ENCODE measurements at places on chromosomes 2 and 18.

- no peak for DNase-seq
Measured at GRCh38 chr2:108164318-108164717, 75.5 kb upstream of the SULT1C3 start.

GRCh38 chr2:68244456-68244855, 7.9 kb downstream of the PPP3R1 start:
- no peak for DNase-seq

GRCh38 chr2:180742801-180743200, 237.6 kb upstream of the UBE2E3 start:
- DNase-seq: no peak

DNA sequence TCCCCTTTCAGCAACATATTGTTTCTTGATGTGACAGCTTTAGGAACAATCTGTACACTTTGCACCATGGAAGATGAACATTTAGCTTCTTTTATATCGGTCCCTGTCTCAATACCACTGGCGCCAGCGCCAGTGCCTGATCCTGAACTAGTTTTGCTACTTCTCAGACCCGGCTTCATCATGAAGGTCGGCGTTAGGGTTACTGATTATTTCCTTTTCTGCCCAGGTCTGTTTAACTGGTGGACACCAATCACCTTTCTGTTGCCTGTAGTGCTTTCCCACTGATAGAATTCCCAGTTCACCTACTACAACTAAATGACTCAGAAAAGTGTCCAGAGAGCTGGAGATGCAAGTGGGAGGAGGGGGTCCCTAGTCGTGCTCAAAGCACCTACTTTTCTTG, 99.5 kb downstream of the MYCN start:
- no peak for DNase-seq

DNA sequence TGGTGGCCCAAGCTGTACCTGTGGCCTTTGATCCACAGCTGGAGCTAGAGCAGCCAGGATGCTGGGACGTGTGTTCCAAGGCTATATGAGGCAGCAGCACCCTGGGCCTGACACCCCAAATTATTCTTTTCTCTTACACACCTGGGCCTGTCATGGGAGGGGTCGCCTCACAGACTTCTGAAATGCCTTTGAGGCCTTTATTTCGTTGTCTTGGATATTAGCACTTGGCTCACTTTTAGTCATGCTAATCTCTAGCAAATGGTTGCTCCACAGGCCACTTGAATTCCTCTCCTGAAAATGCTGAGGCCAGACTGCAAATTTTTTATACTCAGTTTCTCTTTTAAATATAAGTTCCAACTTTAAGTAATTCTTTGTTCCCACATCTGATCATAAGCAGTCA, 22.0 kb upstream of the IL1R2 start:
- no peak for DNase-seq

DNA sequence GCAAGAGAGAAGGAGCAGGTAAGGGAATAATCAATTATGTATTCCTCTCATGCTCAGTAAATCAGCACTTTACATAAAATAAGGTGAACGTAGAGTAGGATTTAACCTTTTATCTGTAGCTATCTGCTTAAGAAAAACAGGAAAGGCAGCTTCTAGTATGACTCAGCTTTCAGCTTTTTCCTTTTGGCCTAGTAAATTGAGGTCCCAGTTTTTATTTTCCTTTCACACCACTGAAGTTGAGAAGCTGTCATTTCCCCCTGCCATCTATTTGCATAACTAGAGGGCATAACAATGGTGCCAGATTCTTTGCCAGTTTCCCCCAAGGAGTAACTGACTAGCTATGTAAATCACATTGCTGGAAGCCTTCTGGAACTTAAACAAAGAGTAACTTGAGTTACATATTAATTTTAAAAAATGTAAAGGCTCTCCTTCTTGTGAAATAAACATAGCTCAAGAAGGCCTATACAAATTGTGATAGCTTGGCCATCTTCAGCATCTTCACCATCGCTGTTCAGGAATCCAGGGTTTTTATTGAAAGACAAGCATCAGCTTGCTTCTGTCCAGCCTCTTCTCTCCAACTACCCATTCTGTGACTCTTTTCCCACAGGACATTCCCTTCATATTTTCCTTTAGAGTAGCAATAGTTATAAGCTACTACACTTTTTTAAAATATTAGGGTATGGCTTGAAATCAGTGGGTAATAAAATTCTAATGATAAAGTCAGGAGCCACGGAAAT, 97.0 kb downstream of the KYNU start:
- DNase-seq: no peak

GRCh38 chr2:33806041-33806440, 206.9 kb upstream of the FAM98A start:
- DNase-seq: no peak

DNA sequence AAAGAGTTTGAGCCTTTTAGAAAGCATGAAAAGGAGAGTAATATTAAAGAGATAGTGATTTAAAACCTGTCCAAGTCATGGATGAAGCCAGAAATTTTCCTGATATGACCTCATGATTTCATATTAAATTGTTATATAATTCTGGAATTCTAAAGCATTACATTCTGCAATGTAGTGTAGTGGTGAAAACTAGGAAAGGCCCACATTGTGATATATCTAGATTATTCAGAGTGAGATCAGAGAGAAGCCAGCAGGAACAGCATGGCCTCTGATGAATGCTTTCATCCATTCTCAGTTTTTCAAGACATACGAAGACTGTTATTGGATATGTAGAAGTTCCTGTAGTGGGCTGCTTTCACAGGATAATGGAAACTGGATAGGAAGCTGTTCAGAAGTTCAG, 98.8 kb downstream of the LCLAT1 start:
- no peak for DNase-seq

GRCh38 chr18:44562986-44563385, 117.7 kb upstream of the SETBP1 start:
- no peak for DNase-seq

DNA sequence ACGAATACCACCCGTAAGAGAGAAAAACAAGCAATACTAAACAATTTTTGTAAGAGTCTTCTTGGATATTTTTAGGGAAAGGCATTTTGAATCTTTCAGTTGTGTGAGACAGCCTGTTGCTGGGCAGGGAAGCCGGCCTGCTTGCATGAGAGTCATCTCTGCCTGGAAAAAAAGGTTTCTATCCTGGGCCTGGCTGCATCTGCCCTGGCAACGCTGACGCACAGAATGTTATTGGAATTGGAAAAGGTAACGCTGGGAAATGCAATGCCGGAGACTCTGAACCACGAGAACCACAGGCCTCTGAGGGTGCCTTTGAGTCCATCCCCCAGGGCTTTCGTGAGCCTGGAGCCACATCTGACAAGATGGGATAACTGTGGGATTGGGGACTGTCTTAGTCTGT, 17.9 kb upstream of the NPAS2 start:
- no peak for DNase-seq

DNA sequence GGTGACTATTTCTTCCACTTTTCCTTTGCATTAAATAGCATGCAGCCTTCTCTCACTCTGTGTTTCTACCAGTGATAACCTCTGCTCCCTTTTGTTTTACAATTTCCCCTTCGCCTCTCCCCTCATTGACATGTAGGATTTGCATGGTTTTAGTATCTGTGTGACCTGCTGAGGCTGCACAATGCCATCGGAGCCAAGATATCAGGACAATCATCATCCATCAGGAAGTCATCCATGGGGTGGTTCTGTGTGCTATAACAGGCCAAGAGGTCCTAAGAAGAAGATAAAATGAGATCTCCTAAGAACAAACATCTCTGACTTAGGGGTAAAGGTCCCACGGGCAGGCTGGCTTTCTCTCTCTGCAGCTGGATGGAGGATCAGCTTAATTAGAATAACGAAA, 65.6 kb downstream of the EHD3 start:
- DNase-seq: no peak

GRCh38 chr2:143632751-143633374, 503.6 kb downstream of the ARHGAP15 start:
- no peak for DNase-seq

DNA sequence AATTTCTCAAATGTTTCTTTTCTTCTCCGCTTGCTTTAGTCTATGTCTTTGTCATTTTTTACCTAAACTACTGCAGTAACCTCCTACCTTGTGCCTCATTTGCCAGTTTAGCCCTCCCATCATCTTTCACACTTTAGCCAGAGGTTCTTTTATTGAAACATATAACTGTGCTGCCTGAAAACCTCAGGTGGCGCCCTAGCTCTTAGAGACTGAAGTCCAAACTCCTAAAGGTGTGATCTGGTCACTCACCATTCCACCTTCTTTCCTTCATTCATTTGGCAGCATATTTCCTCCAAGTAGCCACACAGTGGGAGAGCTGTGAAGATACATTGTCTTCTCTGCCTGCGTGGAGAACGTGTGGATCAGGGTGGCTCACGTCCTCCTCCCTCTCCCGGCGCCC, 98.2 kb upstream of the MAPRE2 start:
- DNase-seq: no peak

GRCh38 chr2:233519787-233520611, 46.6 kb downstream of the USP40 start:
- no peak for DNase-seq

Measured in stimulated activated CD8-positive, alpha-beta memory T cell treated with anti-CD3 and anti-CD28 coated beads, Interleukin-2, amount 100 ng/mL, for 1 hour (primary cell).